Thyroid gland (tissue), 4 donors: ENCODE measurements at places on chromosomes 2 and 18.

DNA sequence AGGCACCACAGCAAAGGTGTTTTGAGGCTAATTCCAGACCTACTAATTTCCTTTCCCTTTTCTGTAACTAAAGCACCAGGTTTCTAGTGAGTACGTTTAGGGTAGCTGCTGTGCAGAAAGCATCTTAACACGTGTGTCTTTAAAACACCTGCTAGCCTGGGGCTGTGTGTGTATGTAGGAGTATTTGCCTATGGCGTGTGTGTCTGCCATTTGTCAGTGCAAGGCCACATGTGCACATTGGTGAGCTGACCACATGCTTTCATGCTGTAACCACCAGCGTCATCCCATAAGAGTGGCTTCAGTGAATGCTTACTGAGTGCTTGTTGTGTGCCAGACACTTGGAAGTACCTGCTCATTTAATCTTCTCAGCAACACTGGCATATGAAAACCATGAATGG, 241.6 kb downstream of the SEPTIN10 start:
- no peak for DNase-seq

- no peak for DNase-seq
These were observed 92.5 kb upstream of the LRP1B start for GRCh38 chr2:142223309-142223708.

DNA sequence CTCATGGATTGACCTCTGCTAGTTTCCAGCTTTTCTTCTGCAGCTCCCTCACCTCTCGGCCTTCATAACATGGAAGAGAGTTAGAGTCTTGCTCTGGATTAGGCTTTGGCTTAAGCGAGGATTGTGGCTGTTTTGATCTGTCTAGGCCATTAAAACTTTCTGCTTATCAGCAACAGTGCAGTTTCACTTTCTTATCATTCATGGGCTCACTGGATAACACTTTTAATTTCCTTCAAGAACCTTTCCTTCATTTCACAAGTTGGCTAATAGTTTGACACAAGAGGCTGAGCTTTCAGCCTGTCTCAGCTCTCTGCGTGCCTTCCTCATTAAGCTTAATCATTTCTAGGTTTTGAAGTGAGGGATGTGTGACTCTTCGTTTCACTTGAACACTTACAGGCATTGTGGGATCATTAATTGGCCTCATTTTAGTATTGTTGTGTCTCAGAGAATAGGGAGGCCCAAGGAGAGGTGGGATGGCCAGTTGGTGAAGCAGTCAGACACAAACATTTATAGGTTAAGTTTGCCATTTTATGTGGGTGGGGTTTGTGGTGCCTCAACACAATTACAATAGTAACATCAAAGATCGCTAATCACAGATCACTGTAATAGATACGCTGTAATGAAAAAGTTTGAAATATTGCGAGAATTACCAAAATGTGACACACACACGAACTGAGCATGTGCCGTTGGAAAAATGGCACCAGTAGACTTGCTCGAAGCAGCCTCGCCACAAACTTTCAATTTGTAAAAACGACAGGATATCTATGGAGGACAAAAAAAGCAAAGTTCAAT, 129.3 kb downstream of the ZNF236 start:
- no peak for DNase-seq

- no peak for DNase-seq
These were observed 80.9 kb downstream of the PPP1R1C start for GRCh38 chr2:182066400-182067087.

- no peak for DNase-seq
These were observed 97.5 kb upstream of the LDLRAD4 start for GRCh38 chr18:13120983-13121441.

DNA sequence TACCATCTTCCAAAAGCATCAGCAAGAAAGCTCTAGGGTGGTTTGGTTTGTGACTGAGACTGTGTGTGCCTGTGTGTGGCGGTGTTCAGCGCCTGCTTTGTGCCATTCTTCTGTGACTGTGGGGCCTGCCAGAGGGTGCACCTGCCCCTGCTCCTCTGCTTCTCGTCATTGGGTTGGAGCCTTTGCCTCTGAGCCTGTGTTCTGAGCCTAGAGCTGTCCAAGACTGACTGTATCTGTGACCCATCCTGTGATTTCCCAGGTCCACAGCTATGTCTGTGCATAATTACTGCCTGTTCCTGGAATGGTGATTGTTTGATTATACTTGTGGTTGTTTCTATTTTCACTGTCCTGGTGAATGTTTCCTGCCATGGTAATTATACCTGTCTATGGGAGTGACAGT, 57.1 kb upstream of the KLHL29 start:
- DNase-seq = no peak

- no peak for DNase-seq
These were observed 13.8 kb upstream of the SLC25A52 start for GRCh38 chr18:31774477-31774785.

- no peak for DNase-seq
These were observed 986.5 kb downstream of the TDRD15 start for GRCh38 chr2:22110244-22110651.

- DNase-seq = no peak
These were observed 89.4 kb upstream of the FHL2 start for GRCh38 chr2:105488285-105488684.

GRCh38 chr18:49481907-49482306, 5.1 kb downstream of the C18orf32 start:
- DNase-seq = no peak
